ENCODE measurements at places on chromosomes 12 and 14.

- DNase-seq, result no peak
Measured at GRCh38 chr14:101078892-101079221, 175.3 kb upstream of the RTL1 start.

DNA sequence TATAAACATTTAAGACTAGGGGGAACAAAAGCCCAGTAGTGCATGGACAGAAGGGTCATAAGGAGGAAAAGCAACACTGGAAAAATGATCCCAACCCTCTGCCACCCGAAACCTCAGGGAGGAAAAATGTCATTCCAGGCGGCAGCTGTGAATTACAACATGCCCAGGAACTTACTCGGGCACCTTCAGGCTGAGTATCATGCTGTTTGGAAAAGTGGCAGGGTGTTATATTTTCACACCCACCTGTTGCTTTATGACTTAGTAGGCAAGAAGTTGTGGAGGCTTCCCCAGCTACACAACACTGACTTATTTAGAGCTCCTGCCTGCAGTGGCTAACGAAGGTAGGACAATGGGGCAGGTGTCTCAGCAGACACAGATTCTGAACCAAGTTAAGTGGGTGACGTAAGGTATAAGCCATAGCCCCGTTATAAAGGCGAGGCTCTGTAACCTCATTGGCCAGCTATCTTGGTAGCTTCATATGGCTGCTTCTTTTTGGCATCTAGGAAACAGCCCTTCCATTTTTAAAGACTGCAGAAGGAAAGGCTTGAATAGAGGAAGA, 96.1 kb upstream of the IFNG-AS1 start:
- DNase-seq, result no peak

DNA sequence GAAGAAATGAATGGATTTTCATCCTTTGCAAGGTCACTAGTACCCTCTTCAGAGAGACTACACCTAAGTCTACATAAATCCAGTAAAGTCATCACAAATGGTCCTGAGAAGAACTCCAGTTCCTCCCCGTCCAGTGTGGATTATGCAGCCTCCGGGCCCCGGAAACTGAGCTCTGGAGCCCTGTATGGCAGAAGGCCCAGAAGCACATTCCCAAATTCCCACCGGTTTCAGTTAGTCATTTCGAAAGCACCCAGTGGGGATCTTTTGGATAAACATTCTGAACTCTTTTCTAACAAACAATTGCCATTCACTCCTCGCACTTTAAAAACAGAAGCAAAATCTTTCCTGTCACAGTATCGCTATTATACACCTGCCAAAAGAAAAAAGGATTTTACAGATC, 40.8 kb downstream of the SPATA7 start:
- DNase-seq, result peak; percentile 41

- no peak for DNase-seq
Measured at GRCh38 chr12:1059162-1059561, 68.1 kb downstream of the ERC1 start.

- no peak for DNase-seq
Measured at GRCh38 chr12:14905269-14906004, 19.8 kb upstream of the MGP start.

DNA sequence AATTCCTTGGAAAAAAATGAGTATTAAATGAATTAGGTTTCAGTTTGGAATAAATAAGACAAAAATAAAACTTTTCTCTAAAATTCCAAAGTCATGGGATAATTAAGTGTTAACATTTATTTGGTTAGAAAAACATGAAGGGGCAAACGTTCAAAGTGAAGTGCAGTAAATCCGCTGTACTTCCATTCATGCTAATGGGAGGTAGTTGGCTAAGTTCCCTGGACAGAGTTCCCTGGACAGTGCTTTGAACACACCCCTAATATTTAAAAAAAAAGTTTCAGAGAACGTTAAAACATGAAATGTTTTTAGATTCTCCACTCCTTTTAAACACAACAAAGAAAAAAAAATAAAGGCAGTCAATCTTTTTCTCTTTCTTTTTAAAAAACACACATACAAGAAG, 16.3 kb downstream of the ALX1 start:
- DNase-seq, result no peak

DNA sequence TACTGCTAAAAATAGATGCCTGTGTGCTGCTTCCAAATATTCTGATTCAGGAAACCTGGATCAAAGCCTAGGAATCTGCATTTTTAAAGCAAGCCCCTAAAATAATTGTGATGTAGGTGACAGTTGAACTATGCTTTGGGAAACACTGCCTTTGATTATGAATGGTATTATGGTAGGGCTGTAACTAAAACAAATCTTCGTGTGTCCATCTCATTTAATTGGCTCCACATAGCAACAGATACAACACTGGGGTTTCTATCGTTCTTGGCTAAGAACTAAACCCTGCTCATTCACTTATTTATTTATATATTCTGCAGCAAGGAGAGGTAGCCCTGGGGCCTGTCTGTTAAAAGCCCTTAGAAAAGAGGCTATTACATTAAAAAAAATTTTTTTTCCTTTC, 23.0 kb upstream of the ITGA5 start:
- no peak for DNase-seq

- DNase-seq, result no peak
Measured at GRCh38 chr12:12495536-12495935, 67.1 kb downstream of the DUSP16 start.

DNA sequence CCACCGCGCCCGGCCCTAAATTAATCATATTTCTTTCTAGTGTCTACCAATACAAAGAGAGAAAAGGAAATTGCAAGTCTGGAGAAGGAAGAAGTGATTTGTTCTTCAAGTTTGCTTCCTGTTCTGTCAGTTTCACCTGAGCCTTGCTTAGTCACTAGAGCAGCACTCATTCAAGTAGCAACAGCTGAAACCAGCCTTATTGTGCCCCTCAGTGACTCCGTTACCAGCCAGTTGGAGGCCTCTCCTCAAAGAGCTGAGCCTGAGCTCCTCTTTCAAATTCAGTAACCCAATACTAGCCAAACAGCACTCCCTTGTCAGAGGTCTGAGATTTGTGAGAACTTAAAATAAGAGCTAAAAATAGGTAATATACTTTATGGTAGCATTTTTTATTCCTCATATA, 17.4 kb downstream of the PAWR start:
- DNase-seq, result no peak

DNA sequence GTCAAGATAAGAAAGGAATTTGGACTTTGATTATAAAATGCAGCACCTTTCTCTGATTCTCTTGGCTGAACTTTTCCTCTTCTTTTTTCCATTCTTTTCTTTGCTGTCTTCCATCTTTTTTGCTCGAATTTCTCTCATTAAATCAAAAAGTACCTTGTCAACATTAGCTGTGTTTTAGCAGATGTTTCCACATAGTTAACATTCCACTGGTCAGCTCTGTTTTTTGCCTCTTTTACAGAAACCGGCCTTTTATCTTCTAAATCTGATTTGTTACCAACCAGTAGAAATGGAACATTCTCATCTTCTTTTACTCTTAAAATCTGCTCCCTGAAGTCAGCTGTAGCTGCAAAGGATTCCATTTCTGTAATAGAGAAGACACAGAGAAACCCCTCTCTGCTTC, 71.1 kb upstream of the SYT1 start:
- DNase-seq, result no peak

DNA sequence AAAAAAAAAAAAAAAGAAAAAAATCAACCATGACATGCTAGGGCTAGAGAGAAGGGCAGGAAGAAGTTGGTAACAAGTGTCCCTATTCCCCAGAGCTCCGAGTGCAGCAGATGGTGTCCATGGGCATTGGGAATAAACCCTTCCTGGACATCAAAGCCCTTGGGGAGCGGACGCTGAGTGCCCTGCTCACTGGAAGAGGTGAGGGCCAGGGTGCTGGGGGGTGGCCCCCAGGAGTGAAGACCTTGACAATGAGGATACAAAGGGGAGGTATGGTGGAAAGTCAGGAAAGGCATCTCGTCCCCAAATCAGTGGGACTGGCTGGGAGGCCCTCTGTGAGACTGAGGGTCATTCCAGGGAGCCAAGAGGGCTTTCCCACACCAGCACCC, 11.6 kb downstream of the ZNF219 start:
- no peak for DNase-seq

GRCh38 chr14:68703093-68703492, 89.8 kb downstream of the ZFP36L1 start:
- peak; percentile 70 for DNase-seq

GRCh38 chr12:68772714-68773113, 26.7 kb downstream of the SLC35E3 start:
- no peak for DNase-seq

- DNase-seq, result no peak
Measured at GRCh38 chr12:62542814-62543213, 76.2 kb downstream of the MON2 start.

- DNase-seq, result no peak
Measured at GRCh38 chr12:130952171-130952954, 1.3 kb upstream of the ADGRD1 start.

GRCh38 chr12:12585115-12585863, 22.6 kb upstream of the DUSP16 start:
- DNase-seq, result no peak

DNA sequence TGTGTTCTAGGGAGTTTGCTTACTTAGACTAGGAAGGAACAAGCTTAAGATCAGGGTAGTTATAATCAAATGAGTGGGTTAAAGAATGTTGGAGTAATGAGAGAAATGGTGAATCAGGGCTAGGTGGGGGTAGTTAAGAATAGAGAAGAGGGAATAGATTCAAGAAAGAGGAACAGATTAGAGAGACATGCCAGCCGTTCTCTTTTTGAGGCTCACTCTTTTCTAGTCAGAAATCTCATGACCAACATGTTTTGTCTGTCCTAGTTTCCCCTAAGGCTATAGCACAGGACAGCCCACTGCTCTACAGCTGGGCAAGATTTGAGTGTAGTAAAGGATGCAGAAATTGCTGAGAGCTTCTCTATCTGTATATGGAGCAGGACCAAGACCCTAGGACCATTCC, 258.4 kb downstream of the AKAP6 start:
- DNase-seq, result no peak

DNA sequence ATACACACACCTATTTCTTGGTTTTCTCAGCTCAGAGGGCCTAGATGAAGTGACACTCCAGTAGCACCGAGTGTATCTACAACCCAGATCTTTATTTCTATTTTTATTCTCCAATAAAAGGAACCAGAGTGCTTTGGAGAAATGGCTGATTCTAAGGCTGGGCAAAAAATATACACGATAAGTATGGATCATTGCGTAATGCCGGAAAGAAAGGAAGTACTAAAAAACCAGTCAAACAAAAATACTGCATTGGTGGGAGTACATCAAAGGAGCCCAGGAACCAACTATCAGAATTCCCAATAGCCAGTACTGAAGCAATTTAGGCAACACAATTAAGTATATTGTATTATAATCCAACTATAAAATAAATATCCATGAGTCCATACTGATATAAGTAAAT, 400.9 kb upstream of the CCDC196 start:
- DNase-seq, result no peak

GRCh38 chr12:76883151-76883550, 4.3 kb upstream of the CSRP2 start:
- DNase-seq, result no peak

- no peak for DNase-seq
Measured at GRCh38 chr14:67268426-67269150, 27.4 kb downstream of the PALS1 start.

- DNase-seq, result no peak
Measured at GRCh38 chr14:73258845-73259611, 21.7 kb downstream of the PAPLN start.

GRCh38 chr12:127742231-127742630, 524.7 kb upstream of the TMEM132C start:
- peak; percentile 16 for DNase-seq

DNA sequence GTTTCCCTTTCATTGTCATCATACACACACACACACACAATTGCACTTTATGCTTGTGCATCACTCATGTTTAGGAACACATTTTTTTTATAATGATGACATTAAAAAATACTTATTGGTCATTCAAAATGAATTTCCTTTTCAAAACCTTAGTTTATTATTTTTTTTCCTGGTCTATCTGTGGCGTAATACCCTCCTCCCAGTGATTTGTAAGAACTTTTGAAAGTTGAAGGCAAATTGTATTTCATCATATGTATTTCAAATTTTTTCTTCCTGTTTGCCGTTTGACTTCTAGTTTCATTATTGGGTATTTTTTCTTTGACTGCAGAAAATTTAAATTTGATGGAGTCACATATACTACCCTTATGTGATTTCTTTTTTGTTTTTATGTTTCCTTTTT, 2.5 kb upstream of the LRRK2 start:
- no peak for DNase-seq

- DNase-seq, result no peak
Measured at GRCh38 chr14:25090716-25091454, 40.9 kb upstream of the STXBP6 start.

DNA sequence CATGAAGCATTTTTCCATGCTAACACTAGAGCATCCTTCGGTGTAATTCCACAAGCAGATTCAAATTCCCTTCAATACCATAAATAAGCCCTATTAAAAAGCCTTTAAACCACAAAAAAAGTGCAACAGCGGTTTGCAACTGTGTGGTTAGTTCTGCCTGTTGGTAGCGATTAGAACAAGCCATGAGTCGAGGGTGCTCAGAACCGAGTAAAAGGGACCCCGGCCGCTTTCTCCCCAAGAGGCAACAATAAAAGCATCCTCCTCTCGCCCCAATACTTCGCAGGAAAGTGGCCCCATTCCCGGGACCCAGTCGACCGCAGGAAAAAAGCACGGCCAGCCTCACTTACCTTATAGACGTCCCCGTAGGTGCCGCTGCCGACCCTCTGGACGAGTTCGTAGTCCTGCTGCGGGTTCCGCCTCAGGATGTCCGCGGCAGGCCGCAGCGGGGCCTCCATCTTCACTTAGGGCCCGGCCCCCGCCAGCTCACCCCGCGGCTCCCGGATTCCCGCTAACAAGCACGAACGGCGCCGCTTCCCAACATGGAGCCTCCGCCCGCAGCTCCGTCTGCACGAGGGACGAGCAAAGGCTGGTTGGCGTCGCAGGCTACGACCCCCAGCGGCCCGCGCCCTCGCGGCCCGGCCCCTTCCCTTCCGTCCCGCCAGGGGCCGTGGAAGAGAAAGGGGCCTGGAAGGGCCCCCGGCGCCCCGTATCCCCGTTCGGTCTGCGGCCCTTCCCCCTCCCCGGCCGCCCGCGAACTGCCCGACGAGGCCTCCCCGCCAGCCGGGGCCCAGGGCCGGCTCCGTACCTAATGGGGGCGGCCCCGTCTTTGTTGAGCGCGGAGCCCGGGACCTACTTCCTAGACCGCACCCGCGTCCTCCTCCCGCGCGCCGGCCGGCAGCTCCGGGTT, 521 bp downstream of the MAP4K5 start:
- peak; percentile 48 for DNase-seq

GRCh38 chr12:55058082-55058481, 38.3 kb downstream of the NEUROD4 start:
- DNase-seq, result no peak

DNA sequence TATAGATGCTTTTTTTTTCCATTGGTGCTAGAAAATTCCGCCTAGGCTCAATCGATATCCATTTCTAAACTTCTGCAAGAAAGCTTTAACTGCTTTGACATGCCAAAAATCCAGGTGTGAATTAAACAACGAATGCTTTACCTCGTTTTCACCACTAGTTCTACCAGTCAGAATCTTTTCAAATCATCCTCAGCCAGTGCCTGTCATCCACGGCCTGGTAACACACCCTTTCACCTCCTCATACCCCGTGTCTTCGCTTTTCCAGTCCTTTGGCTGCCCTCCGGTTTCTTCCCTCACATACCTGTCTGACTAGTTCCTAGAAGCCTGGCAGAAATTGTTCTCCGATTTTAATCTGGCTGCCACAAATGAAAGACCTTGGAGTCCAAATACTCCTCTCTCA, 1.4 kb upstream of the PHC1 start:
- DNase-seq, result no peak
